ENCODE measurements at places on chromosomes 3 and 15.

DNA sequence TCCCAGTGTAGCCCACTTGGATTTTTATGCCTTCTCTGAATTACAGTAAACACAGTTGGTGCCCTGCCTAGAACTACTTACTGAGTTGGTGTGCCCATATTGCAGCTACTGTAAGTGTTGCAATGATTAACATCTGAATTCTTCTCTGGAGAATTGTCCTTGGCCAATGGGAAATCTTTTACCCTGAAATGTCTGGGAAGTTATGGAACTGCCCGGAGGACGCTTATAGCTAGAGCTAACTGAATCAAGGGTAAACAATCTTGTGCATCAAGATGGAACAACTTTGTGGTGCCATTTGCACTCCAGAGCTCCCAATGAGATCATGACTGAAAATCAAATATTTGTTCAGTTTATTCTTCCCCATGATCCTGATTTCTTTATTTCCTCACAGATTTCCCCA lies 246.7 kb upstream of the CBLB start:
- DNase-seq = no peak

GRCh38 chr15:66611257-66612053 lies 45.7 kb upstream of the LCTL start:
- peak; percentile 36 for DNase-seq

DNA sequence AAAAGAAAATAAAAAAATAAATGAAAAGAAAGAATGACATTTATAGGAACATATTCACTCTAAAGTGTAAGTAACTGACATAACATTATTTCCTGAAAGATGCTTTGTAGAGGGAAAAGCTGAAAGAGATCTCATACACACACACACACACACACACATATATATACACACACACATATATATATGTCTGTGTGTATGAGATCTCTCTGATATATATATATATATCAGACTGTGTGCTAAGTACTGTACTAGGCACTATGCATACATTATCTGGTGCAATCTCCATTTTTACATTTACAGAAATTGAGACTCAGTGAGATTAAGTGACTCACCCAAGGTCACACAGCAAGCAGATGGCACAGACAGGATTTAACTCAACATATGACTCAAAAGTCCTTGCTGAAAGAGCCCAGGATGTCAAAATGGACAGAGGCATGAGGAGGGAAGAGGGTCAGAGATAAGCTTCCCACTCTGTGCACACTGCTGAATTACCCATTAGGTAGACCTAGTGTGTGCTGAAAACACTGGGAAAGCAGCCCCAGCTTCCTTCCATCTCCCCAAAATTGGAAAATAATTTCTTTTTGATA lies 15.0 kb downstream of the BHLHE40 start:
- no peak for DNase-seq

DNA sequence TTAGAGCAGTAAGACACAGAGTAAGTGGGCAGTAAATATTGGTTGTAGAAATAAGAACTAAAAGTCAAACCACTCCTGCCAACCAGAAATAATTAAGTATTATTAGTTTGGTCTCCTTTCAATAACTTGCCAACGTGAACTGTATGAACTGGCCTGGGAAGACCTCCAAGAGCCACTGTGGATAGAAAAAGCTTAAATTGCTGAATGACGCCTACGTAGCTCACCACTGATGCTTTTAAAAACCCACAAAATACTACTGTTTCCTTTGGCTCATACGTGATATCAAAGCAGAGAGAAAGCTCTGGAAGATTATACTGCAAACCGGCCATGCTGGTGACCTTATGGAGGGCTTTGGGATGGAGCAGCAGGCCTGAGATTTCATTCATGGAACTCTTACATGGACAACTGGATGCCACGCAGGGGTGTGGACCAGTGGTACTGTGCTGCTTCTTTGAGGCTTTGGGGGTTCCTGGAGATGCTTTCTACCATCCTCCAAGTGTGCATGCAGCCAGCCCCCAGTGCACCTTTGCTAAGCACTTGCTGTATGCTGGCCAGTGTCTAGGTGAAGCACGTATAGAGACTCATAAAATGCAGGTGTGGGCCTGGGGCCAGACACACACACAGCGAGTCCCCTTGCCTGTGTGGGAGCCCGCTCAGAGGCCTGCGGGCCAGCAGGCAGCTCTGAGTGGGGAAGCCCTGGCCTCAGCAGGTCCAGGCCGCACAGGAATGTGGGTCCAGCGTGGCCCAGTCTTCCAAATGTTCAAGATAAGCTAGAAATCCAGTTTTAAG lies 66.8 kb downstream of the ABTB1 start:
- DNase-seq = no peak

DNA sequence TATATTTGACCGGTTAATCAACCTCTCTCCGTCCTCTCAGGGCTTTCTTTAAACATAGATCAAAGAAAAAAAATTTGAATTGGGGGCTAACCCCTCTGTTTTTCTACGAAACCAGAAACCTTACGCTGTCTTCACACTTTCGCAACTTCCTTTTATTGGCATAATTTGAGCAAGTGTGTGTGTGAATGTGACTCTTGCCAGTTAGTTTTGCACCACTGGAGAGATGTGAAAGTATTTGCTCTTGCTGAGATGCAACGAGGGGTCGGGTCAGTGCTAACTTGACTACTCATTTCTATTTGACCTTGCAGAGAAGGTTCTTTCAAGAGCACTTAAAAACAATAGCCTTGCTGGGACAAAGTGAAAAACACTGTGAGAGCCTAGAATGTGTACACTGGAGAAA lies 81.2 kb downstream of the FAM43A start:
- DNase-seq = no peak

DNA sequence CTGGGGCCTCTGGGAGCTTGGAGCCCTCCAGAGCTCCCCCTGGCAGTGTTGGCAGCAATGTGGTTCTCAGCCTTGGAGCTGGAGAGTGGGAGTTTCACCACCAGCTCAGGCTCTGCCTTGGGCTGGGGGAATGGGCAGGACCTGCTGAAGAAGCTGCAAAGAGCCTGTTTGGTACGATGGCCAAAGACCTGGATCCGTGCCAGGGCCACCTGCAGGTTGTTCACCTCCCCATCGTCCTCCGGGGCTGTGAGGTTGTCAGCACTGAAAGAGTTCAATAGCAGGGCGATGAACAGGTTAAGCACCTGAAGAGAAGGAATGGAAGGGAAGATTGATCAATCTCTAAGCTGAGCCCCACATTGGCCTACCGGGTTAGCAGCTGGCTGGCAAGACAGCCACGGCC lies 77.3 kb upstream of the SCN5A start:
- no peak for DNase-seq

Measured in substantia nigra (tissue), 51 donors.